A673 (cell line): ENCODE measurements at places on chromosomes 5 and 9. TPM values are rescaled to one million over a fixed set of nuclear protein-coding genes. Genes with fewer than 3 reads are reported as not detected.

DNA sequence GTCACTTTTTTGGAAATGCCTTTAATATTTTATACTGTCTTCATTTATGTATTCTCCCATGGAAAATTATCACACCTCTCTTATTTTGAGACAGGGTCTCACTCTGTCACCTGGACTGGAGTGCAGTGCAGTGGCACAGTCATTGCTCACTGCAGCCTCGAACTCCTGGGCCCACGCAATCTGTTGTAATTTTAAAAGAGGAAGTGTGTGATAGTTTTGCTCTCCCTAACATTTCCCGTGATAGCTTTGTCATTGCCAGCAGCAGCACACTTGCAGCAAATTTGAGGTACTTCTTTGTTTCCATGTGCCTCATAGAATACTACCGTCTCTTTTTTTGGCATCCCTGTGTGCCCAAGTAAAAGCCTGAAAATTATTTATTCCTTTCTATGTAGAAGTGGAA lies 103.5 kb downstream of the RNF180 start:
- DNase-seq, result no peak
- H3K36me3 ChIP-seq, result no peaks in the 10 kb centered on the region
- no peak overlapping the region for H3K4me3 ChIP-seq

Gene PSD2
- total RNA-seq, result 0.26 and 0.70 TPM in 2 replicates

Gene IL33
- total RNA-seq, result 1.6 and 3.3 TPM in 2 replicates

Gene ZFP2
- 0.24 and 0.43 TPM in 2 replicates for total RNA-seq

GRCh38 chr5:59873113-59873512 lies 20.4 kb downstream of the PDE4D start:
- no peak overlapping the region for H3K27ac ChIP-seq
- H3K4me1 ChIP-seq, result no peaks in the 10 kb centered on the region
- H3K36me3 ChIP-seq, result no peaks in the 10 kb centered on the region

Gene PAEP
- not detected in 2 replicates for total RNA-seq

- no peak for DNase-seq
- no peaks in the 10 kb centered on the region for H3K27me3 ChIP-seq
- no peaks in the 10 kb centered on the region for H3K36me3 ChIP-seq
- H3K4me1 ChIP-seq, result no peaks in the 10 kb centered on the region
- H3K4me3 ChIP-seq, result no peak overlapping the region
Observed at GRCh38 chr5:114952876-114953275, 216.8 kb downstream of the TRIM36 start.

Gene CBY3
- total RNA-seq, result not detected in 2 replicates

DNA sequence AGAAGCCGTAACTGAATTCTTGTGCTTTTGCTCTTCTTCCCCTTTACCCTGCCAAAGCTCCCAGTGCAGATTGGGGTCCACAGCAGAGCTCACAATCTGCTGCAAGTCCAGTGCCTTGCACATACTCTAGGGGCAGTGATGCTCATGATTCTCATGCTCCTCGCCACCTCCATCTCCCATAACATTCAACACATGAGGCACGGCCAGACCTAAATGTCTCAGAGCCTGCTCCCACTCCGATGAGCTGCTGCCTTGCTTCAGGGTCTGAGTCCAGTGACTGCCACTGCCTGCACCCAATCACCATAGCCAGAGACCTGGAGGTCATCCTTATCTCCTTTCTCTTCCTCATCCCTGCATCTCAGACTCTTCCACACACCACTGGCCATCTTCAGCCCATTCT lies 10.5 kb downstream of the CSF1R start:
- H3K4me3 ChIP-seq, result no peak overlapping the region
- no peak overlapping the region for H3K27ac ChIP-seq
- DNase-seq, result no peak

- H3K4me1 ChIP-seq, result peaks cover 20% of the 10 kb centered on the region
- DNase-seq, result peak; percentile 9
- no peak overlapping the region for H3K27ac ChIP-seq
- no peaks in the 10 kb centered on the region for H3K36me3 ChIP-seq
- H3K27me3 ChIP-seq, result no peaks in the 10 kb centered on the region
Observed at GRCh38 chr5:107634981-107635848, 35.5 kb downstream of the EFNA5 start.

- H3K36me3 ChIP-seq, result no peaks in the 10 kb centered on the region
- peaks cover 18% of the 10 kb centered on the region for H3K4me1 ChIP-seq
- H3K27me3 ChIP-seq, result no peaks in the 10 kb centered on the region
- peak overlapping the region; percentile 92 for H3K27ac ChIP-seq
- H3K4me3 ChIP-seq, result peak overlapping the region; percentile 97
Observed at GRCh38 chr5:131264451-131265099, 722 bp downstream of the CDC42SE2 start.

Gene IGFBPL1
- 0.90 and 0.96 TPM in 2 replicates for total RNA-seq

DNA sequence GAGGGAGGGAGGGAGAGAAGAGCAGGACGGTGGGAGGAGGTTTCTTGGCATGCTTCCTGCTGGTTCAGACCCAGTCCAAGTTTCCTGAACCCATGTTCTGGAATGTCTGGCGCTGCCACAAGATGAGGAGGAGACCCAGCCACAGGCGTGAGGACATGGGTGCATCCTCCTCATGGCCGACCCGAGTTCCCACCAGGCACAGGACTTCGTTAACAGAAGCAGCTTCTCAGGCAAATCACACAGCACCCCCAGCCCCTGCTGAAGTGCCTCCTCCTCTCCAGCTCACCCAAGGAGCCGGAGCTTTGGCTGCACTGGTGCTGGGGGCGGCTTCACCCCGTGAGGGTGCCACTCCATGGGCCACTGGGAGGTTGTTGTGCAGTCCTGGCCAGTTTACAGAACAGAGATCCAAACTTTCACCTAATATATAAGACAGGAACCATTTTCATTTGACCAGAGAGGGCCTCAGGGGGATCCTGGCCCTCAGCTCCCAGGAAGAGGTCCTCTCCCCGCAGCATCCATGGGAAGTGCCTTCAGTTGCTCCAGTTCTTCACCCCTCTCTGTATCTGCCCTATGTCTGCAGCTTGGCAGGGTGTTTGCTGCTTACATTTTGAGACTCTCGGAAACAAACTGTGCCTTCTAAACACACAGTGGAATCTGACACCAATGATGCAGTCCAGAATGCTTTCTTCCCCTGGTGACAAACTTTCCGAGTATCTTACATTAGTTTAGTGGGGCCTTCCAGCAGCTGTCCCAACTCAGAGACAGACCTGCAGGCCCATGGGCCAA lies 10.2 kb upstream of the NKD2 start:
- DNase-seq, result no peak
- H3K36me3 ChIP-seq, result no peaks in the 10 kb centered on the region
- peaks cover 21% of the 10 kb centered on the region for H3K4me1 ChIP-seq

Gene ELAVL2
- not detected in 2 replicates for total RNA-seq

Gene GPX8
- 52.2 and 54.7 TPM in 2 replicates for total RNA-seq

GRCh38 chr5:80607832-80608231 lies 37.8 kb upstream of the ANKRD34B start:
- no peaks in the 10 kb centered on the region for H3K27me3 ChIP-seq
- no peaks in the 10 kb centered on the region for H3K36me3 ChIP-seq
- no peak for DNase-seq
- H3K4me1 ChIP-seq, result no peaks in the 10 kb centered on the region
- no peak overlapping the region for H3K27ac ChIP-seq

DNA sequence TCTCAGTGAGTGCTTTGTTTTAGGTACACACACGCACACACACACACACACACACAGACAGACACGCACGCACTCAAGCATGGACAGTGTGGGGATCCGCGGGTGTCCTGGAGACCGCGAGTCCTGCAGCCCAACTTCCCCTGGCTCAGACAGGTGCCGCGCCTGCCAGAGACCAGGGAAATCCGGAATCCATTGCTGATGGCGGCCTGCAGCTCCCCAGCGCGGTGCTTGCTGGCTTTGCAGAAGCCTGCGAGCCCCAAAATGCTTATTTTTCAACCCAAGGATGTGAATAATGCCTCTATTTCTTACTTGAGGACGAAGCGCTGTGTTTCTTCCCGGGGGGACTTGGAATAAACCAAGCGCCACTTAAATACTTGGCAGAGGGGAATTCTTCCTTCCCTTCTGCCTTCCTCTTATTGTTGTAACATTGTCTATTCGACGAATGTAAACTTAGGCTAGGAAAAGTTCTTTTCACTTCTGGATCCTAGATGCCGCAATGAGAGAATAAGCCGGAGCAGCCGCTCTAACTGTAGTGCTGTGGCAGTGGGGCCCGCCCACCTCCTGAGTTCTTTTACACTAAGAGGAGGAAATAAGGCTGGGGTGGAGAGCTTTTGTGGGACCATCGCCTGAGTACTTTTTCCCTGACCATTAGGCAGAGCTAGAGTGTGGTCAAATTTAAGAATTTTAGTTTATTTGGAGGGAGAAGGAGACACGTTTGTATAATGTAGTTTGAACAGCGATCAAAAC lies 802 bp downstream of the ITGA2 start:
- H3K4me3 ChIP-seq, result peak overlapping the region; percentile 55
- H3K4me1 ChIP-seq, result no peaks in the 10 kb centered on the region
- no peak overlapping the region for H3K27ac ChIP-seq
- peaks cover 26% of the 10 kb centered on the region for H3K27me3 ChIP-seq

Gene GPR151
- total RNA-seq, result not detected in 2 replicates

Gene TPRN
- total RNA-seq, result 23.0 and 25.7 TPM in 2 replicates

- H3K27ac ChIP-seq, result no peak overlapping the region
- H3K4me1 ChIP-seq, result no peaks in the 10 kb centered on the region
Observed at GRCh38 chr5:103021314-103021713, 98.6 kb downstream of the GIN1 start.

DNA sequence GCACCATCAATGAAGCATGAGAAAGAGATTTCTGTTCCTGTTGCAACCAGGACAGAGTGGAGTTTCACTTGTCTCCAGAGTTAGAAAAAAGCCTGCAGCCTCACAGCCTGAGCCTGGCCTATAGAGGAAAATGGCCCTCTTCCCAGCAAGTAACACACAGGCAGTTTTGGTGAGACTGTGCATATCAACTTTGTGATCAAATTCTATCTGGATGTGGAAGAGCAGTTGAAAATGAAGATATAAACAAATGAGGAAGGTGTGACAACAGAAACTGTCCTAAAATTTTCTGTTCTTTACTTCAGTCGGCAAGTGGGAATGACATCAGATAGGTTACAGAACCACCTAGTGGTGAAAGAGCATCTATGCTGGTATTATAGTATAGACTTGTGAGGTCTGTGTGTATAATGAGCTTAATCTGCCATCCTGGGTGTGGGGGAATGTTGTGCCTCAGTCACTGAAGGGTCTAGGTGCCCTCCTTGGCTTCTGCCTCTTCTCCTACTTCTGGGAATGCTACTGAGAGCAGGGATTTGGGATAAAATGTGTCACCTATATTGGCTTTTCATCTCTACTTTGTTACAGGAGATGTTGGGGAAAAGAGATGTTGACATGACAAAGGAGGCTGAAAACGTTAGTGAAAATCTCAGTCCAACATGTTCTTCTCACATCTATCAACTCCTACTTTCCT lies 28.2 kb downstream of the YIPF5 start:
- DNase-seq, result peak; percentile 62
- no peaks in the 10 kb centered on the region for H3K27me3 ChIP-seq
- no peaks in the 10 kb centered on the region for H3K36me3 ChIP-seq
- no peak overlapping the region for H3K27ac ChIP-seq
